ENCODE measurements at places on chromosomes 3 and 15.
A peak's percentile ranks its signal among the peaks of the same experiment; 100 is the strongest.

DNA sequence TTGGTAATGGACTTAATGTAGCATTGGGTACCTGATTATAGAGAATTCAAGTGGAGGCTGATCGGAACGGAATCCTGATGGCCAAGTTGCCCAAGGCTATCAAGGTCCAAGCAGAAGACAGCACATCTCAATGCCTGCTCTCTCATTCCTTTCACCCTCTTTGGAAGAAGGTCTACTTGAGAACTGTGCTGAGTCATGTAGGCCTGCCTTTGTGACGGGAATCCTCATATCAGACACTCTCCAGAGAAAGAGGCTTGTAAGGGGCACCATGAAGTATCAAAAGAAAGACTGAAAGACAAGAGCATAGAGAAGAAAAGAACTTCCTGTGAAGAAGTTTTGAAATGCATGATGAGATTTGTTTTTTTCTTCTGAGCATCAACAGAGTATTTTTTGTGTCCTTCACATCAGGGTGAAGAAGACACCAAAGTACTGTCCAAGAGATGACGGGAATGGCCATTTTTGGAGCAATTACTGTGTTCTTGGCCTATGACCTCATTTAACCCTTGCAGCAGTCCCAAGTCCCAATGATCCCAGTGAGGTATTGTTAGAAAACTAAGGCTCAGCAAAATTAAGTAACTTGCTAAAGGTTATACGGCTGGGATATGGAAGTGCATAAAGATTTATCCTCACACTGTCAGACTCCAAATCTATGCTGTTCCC lies 13.2 kb upstream of the LARP6 start:
- no peak for DNase-seq

GRCh38 chr3:58032186-58032585 lies 24.0 kb downstream of the FLNB start:
- no peak for DNase-seq

- no peak for DNase-seq
These were observed 695.4 kb upstream of the UBE2E2 start for GRCh38 chr3:22507709-22508108.

DNA sequence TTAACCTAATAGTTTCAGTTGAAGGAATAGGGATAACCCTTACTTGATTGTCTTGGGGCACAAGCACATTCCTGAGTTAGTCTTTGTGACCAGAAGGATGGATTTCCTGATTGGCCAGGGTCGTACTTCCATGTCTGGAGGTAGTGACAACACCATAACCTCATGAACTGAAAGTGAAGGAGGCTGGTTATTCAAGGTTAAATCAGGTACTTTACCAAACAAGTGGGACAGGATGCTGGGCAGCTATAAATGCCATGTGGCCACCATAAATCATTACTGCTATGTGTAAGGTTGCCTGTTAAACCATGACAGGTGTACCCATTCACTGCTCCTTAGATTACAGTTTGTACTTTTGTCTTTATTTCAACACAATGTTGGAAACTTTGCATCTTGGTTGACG lies 128.3 kb upstream of the SAMMSON start:
- DNase-seq = no peak

GRCh38 chr3:123151251-123151705 lies 50.5 kb upstream of the SEC22A start:
- DNase-seq = no peak

- DNase-seq = peak; percentile 62
These were observed 2.0 kb downstream of the NRROS start for GRCh38 chr3:196641333-196642054.

DNA sequence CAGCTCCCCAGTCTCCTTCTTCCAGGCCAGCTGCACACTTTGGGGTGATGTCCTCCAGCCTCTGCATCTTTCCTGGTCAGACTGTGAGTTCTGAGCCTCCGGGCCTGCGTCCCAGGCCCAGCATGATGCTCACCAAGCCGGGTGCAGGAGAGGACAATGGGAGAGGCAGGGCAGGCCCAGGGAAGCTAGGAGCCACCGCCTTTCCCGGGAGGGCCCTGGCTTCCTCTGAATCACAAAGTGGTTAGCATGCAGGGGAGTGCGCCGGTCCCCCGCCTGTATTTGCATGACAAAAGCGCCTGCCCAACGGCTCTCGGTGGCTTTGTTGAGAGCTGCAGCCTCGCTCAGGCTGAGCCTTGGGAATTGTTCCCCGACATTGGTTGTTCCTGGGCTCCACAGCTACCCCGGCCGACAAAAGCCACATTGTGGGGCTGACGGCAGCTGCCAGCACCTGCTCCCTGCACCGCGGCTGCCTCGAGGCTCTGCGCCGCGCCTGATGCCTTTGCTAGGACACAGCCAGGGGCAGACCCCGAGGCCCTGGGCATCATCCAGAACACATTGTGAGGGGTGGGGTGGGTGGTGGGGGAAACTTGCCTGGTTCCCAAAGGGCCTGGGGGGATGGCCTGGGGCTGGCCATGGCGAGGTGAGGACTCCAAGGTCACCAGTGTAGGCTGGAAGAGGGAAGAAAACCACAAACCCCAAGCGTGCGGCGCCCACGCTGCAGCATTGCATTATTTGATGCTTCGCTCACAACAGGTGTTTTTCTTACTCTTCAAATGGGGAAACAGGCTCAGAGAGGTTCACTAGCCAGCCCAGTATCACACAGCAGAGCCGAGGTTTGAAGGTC lies 20.0 kb upstream of the KLF13 start:
- no peak for DNase-seq

GRCh38 chr3:89434621-89435380 lies 327.4 kb downstream of the EPHA3 start:
- DNase-seq = no peak

GRCh38 chr3:60812502-60812901 lies 438.8 kb downstream of the FHIT start:
- DNase-seq = no peak

GRCh38 chr3:27171113-27171512 lies 198.1 kb downstream of the NEK10 start:
- DNase-seq = no peak

GRCh38 chr3:29239376-29239775 lies 41.5 kb upstream of the RBMS3 start:
- no peak for DNase-seq

DNA sequence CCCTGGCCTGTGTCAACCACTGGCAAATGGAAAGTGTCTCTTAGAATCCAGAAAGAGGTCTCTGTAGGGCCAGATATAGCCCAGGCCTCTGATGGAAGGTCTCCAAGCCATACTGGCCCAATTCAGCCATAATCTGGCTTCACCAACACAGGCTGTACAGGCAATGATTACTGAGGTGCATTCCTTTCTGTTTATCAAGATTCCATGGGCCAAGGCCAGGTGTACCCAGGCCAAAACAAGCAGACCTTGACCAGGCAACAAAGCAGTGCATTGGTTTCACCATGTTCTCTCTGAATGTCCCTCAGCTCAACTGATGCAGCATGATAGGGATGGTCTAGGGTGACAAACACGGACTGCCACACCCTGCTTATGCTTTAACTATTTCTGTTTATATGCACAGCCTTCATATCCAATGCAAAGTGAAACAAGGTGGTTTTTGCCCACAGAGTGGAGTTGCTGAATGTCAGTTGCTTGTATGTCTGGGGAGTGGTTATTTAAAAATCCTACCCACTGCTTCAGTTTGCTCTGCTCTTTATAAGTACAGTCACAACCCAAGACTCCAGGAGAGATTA lies 25.2 kb downstream of the CCNL1 start:
- peak; percentile 20 for DNase-seq

GRCh38 chr15:99015698-99016568 lies 8.3 kb upstream of the PGPEP1L start:
- no peak for DNase-seq

DNA sequence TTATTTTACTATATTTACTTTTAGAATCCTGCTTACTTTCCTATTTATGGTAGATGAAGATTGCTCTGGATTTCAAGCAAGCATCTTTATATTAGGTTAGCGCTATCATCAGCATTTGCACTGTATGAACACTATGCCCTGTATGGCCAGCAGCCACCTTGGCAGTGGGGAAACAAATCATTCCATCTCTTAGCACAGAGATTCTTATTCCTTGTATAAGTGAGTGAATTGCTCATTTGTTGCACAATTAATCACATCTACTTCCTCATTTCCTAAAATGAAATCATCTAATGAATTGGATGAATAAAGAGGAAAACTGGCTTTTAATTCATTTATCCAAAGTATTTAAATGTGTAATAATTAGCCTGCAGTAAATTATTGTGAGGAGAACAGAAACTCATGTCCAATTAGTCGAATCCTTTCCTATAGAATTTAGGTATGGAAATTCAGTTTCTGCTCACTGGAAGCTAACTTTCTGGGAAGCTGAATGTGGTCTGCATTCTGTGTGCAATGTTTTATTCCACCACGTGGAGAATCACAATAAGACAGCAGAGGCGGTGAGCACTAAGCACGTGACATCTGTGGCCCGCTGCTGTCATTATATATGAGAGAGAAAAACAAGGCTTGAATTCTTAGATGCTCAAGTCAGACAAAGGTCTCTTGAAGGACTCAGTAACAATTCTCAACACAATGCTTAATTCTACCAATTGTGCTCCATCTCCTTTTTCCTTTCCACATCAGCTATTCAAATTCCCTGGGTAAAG lies 93.4 kb downstream of the PEX5L start:
- no peak for DNase-seq

DNA sequence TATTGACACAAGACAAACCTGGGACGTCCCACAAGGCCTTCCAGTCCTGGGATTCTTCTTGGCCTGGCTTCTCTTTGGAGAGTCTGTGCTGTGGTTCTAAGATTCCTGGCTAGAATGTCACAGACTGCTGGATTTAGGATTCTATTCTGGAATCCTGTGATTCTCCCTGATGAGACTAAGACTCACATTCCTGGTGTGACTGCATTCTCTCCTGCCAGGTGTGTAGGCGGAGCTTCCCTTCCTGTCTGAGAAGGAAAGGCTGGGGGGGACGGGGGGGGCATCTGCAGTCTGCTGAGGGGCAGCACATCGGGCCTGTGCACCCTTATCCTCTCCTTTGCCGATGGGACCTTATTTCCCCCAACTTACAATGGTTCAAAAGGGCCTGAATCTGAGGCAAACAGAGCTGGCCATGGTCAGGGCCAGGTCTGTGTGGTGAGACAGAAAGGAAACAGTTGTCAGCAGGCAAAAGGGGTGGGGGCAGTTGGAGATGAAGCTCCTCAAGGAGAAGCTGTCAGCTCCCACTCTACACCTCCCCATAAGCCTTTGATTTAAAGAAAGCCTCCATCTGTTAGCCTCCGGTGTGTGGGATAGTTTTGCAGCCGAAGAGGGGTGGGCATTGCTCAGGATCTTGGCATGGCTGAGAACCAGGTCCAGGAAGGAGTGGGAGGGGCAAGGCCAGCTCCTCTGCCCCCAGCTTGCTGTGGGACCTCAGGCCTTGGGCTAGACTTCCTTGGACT lies 30.9 kb downstream of the VIPR1 start:
- DNase-seq = no peak

DNA sequence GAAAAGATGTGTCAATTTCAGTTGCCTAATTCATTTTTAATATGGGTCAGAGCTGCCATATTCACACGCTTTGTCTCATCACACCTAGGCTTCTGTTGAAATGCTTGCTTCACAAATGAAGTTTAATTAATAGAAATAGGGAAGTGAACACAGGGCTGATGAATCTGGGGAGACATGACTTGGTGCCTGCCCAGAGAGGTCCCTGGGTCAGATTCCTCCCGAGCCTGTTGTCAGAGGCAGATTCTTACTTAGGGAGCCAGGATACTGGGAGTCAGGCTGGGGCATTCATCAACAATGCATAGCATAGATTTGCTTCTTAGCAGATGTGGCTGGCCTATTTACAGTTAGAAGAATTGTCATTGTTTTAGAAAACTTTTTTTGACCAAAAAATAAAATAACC lies 90.6 kb downstream of the CACNA1D start:
- no peak for DNase-seq

GRCh38 chr3:189512039-189512438 lies 119.2 kb upstream of the TP63 start:
- no peak for DNase-seq

DNA sequence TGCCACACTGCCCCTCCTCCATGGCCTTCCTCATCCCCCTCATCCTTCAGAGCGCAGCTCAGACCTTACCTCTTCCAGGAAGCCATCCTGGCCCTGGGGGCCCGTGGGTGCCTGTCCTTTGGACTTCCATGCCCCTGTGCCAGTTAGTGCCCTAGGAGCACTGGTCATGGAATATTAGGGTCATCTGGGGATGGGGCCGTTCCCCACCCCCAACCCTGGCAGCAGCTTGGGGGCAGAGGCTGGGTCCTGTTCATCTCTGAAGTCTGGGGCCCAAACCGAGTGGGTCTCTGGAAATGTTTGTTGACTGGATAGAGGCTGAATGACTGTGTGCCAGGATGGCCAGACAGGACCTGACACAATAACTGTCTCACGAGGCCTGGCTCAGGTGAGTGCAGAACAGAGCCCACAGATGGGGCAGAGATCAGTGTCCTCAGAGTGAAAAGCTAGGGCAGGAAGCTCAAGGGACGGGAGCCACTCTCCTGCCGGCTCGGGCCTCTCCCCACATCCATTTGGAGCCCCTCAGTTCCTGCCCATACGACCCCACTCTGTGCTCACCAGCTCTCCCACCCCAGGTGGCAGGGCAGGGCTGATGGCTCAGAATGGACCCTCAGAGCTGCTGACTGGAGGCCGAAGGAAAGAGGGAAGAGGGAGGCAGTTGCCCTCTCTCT lies 62.5 kb downstream of the TLE3 start:
- DNase-seq = no peak

DNA sequence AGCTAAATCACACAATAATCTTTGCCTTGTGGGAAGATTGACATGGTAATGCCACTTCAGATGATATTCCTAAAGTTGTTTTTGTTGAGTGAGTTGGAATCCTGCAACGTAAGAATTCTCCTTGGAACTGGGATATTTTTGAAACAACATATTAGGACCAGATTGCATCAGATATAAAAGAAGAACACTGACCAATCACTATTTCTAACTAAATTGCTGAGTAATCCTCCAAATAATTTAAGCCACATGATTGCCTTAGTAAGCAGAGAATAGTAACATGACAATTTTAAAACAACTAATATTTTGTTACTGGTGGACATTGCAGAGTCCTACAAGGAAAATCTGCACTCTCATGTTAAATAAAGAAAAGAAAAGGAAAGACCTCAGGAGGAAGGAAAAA lies 353.9 kb upstream of the LMCD1 start:
- no peak for DNase-seq
